ENCODE measurements at places on chromosomes 2 and 18. TPM values are rescaled to one million over a fixed set of nuclear protein-coding genes. Genes with fewer than 3 reads are reported as not detected.

DNA sequence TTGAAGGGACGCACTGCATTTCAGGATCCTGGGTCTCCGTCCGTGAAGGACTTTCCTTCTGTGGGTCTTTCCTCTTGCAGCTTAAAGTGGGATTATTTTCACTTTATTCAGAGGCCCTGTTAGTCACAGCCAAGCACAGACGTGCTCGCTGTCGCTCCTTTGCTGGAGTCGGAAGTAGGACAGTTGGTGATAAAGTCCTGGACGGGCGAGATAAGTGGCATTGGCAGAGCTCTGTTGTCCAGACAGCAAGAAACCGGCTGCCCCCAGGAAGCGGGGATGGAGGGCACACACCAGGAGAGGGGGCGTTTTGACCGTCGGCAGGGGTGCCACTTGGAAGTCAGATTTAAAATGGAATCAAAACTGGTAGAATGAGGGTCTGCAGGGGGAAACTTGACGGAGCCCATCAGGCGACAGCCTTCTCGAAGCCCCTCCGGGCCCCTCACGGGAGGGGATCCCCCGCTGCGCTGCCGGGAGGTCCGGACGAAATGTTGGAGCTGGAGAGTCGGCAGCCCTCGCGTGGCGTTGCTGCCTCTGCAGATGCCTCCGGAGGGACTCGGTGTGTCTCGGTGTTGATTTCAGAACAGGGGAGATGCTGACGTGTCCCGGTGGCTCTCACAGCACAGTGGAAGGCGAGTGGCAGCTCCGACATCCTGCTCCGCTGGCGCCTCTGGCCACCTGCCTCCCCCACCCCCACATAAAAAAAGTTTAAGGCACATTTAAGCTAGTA, 124.2 kb downstream of the NFATC1 start:
- no peak overlapping the region for H3K27ac ChIP-seq
- H3K36me3 ChIP-seq: no peaks in the 10 kb centered on the region
- H3K27me3 ChIP-seq: no peaks in the 10 kb centered on the region
- H3K4me1 ChIP-seq: peaks cover 9% of the 10 kb centered on the region
- H3K4me3 ChIP-seq: no peak overlapping the region
- DNase-seq: peak; percentile 59

DNA sequence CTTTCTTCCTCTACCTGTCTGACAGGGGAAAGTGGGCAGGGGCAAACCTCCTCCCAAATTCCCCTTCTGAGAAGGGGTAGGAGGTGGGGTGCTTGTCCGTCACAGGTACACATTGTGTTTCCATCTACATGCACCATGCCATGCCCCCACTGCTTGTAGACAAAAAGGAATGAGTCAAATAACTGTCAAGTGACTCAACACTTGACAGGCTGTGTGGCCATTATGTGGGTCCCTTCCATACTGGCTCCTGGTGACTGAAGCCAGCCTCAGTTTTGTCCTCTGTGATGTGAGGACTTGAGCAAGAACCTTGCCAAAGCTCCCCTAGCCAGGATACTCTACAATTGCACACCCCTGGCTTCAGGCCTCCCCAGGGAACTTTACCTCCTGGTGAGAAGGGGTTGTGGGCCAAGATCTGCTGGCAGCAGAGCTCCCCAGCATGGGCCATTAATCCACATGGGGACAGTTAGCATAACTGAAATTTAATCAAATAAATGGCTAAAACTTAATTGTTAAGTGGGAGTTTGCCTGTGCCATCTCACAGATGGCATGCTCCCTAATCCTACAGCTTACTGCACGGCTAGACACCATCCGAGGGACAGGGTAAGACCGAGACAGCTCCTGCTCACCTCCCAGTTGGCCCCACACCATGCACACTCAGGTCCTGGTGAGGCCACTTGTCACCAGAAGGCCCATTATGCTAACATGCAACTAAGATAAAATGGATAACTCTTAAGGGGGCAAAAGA, 140.2 kb downstream of the BCL11A start:
- H3K4me1 ChIP-seq: no peaks in the 10 kb centered on the region
- H3K36me3 ChIP-seq: no peaks in the 10 kb centered on the region
- no peak for DNase-seq
- no peaks in the 10 kb centered on the region for H3K27me3 ChIP-seq

The EFHD1 gene
- 10.7 TPM for total RNA-seq

The CHRND gene
- not detected for total RNA-seq

GRCh38 chr2:242002944-242003343, 133.4 kb downstream of the RTP5 start:
- no peak overlapping the region for H3K27ac ChIP-seq
- no peaks in the 10 kb centered on the region for H3K36me3 ChIP-seq
- no peaks in the 10 kb centered on the region for H3K4me1 ChIP-seq
- no peak overlapping the region for H3K4me3 ChIP-seq

- no peaks in the 10 kb centered on the region for H3K4me1 ChIP-seq
- DNase-seq: no peak
- no peak overlapping the region for H3K27ac ChIP-seq
Measured at GRCh38 chr2:160694221-160694620, 200.6 kb upstream of the RBMS1 start.

GRCh38 chr2:159817283-159817682, 19.3 kb upstream of the CD302 start:
- no peaks in the 10 kb centered on the region for H3K36me3 ChIP-seq
- H3K4me1 ChIP-seq: no peaks in the 10 kb centered on the region
- no peak for DNase-seq
- H3K27me3 ChIP-seq: no peaks in the 10 kb centered on the region
